ENCODE measurements at places on chromosomes 2 and 18. TPM values are rescaled to one million over a fixed set of nuclear protein-coding genes. Genes with fewer than 3 reads are reported as not detected.

DNA sequence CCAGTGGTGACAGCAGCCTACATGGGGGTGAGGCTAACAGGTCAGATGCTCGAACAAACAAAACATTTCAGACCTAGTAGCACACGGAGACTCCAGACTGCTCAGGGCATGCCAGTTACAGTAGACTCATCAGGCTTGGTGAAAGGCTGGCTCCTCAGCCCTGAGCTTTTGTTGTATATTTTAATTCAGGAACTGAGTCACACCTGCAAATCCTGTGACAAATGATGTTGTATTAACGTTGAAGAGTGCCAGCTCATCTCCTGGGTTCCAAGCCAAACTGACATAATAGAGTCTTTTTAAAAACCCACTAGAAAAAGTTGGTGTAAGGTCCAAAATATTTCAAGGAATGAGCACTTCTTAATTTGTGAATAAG, 65.3 kb downstream of the C1D start:
- DNase-seq = no peak

GRCh38 chr2:43511199-43511598, 84.6 kb downstream of the THADA start:
- DNase-seq = no peak

DNA sequence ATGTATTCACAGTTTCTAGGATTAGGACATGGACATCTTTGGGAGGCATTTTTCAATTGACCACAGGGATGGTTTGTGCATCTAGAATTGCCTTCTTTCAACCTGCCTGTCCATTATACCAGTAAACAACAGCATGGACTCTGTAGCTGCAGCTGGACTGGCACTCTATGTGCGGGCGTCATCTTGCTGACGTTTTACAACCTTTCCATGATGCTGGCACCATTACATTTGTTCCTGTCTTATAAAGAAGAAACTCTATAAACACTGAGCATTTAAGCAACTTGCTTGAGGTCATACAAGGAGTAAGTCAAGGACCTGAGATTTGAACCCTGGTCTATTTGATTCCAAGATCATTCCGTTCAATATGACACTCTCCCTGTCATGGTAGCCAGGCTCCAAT, 25.4 kb upstream of the IGFBP5 start:
- DNase-seq = no peak

The YIPF4 gene
- total RNA-seq = 51.4 TPM

Measured in left cardiac atrium (tissue), 4 donors.